CD4-positive, alpha-beta T cell treated with Interferon gamma for 1 hour (primary cell): ENCODE measurements at places on chromosomes 7 and 10.

- no peak for DNase-seq
Measured at GRCh38 chr10:91605968-91606367, 26.9 kb downstream of the PPP1R3C start.

GRCh38 chr10:102729029-102730026 is 14.4 kb upstream of the WBP1L start:
- DNase-seq, result peak; percentile 56

DNA sequence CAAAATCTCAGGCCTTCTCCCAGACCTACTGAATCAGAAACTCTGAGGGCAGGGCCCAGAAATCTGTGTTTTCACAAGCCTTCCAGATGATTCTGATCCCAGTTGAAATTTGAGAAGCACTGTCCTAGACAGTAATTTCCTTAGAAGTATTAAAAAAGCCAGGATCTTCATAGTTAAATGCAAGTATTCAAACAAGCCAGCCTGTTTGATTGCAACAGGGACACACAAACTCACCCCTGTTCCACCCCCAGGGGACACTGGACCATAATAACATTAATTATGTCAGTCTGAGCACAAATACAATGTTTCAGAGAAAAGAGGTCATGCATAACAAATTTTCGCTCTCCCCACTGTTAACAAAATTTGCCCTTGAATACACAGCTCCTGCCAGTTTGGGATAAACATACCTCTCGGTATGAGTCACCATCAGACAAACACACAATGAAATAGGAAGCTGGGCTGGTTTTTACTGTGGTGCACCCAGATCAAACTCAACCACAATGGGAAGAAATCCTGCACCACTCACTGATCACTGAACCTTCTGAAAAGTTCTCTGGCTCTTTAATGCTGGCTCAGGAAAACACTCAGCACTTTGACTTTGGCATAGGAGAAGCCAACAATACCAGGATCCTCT is 34.3 kb downstream of the ABLIM1 start:
- DNase-seq, result no peak

- DNase-seq, result no peak
Measured at GRCh38 chr10:108735380-108735779, 1187.9 kb downstream of the XPNPEP1 start.

DNA sequence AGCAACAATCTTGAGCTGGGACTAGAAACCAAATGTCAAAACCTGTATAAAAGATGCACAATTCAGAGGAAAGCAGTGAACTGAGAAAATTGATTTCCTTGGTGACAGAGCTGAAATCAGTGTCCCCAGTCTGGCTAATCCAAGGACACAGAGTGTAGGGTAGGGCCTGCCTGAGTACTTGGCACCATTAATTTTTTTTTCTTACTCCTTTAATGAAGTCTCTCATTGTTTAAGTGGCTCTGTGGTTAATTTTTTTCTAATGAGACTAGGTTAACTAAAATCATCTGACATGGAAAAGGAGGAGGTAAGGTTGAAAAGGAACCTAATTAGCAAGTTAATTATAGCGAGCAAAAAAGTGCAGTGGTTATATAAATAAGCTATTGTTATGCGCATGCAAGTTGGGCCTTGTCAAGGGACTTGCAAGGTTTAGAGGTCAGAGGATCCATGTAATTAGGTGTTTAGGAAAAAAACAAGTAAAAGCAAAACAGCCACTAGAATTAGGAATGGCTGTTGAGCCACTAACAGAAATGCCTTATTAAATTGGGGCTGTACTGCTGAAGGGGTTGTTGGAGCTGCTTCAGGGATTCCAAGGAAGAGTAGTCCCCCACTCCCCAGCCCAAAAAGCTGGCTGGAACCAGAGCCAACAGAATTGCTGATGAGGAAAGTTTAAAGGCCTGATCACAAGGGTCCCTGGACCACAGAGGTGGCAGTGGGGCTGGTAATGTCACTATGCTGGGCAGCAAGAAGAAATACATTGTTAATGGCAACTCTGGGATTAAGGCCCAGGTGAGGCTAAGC is 58.9 kb upstream of the STRIP2 start:
- no peak for DNase-seq
